ENCODE measurements at places on chromosomes 11 and 22.

GRCh38 chr11:22491555-22492225 lies 133.9 kb downstream of the FANCF start:
- DNase-seq, result no peak

- DNase-seq, result no peak
These were observed 395.6 kb downstream of the LARGE1 start for GRCh38 chr22:33524511-33525260.

- no peak for DNase-seq
These were observed 5.4 kb downstream of the LRRC32 start for GRCh38 chr11:76665172-76665571.

DNA sequence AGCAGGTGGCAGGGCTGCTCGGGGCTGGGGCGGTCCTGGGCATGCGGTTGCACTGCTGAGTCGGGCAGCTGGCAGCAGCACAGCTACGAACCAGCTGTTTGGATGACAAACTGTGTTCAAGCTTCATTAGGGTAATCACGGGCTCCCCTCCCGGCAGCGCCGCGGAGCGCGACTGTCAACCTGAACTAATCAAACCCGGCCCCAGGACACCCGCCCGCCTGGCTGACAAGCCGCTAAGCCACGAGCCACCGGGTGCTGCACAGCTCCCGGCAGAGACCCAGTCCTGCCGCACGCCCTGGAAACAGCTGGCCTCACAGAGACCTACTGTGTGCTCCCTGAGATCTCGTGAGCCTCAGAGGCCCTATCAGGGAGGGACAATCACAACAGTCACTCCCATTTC lies 60.6 kb upstream of the TCF20 start:
- no peak for DNase-seq

- no peak for DNase-seq
These were observed 174.1 kb downstream of the MN1 start for GRCh38 chr22:27627444-27627833.

- peak; percentile 83 for DNase-seq
These were observed 22.2 kb upstream of the CBX7 start for GRCh38 chr22:39174498-39175352.

- no peak for DNase-seq
These were observed 30.7 kb upstream of the TOLLIP start for GRCh38 chr11:1340111-1340510.

- DNase-seq, result no peak
These were observed 359.3 kb downstream of the TENM4 start for GRCh38 chr11:79081471-79082031.

DNA sequence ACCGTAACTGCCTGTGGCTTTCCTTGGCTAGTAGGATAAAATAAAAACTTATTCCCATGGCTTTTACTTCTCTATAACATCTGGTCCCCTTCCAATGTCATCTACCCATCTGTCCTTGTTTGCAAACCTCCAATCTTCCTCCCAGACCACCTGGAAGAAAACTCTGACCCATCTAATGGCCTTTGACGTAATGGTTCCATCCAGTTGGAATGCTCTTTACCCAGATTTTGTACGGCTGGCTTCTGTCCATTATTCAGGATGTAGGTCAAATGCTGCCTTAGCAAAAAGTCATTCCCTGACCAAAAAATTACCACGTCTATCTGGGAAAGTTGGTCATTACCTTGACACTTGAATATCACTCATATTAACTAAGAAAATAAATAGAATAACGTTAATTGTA lies 577.9 kb upstream of the ANO5 start:
- no peak for DNase-seq

DNA sequence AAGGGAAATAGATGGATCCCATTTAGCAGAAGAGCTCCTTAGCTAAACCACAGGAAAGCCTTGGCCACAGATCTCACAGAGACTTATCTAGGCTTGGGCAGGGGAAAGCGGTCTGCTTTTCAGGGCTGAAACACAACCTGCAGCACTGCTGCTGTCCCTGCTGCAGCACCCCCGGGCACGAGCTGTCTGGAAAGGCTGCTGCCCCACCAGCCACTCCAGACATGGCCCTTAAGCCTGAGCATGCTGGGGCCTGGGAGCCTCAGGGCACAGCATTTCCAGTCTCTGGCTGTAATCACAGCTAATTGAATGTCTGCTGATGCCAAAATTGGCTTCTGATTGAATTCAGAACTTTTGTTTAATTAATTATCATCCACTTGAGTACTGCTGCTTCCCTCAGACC lies 115.0 kb downstream of the TMPRSS5 start:
- DNase-seq, result no peak

DNA sequence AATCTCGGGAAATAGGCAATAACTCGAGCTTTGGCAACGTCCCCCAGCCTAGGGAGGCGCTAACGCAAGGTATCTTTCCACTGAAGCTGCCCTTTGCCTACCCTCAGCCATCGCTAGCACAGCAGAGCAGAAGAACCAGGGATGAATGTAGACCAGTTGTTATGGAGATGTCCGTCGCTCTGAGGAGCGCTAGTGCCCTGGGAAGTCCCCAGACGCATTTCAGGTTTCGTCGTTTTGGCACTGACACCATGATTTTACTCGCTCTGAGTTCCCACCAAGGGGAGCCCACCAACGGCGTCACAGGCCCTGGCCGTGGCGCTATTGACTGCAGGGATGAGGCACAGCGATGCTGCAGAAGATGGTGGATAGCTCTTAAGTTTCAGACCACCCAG lies 22.7 kb upstream of the BDNF start:
- DNase-seq, result no peak

- DNase-seq, result no peak
These were observed 24.0 kb upstream of the PRR5 start for GRCh38 chr22:44677871-44678555.
